ENCODE measurements at places on chromosomes 12 and 14.

DNA sequence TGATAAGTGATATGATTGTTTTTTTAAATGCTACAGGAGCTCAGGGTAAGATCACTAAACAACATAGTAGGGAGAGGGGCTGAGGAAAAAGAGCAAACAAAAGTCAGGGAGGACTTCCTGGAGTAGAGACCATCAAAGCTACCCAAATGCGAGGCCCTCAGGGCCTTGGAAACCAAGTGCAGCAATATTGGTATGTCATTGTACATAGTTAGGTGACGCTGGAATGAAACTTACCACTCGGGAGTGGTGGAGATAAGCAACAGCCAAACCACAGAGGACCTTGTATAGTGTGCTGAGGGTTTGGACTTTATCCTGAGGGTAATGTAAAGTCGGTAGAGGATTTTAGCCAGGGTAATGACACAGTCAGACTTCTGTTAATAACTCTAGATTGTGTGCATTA is 13.8 kb downstream of the KITLG start:
- peak; percentile 60 for DNase-seq

DNA sequence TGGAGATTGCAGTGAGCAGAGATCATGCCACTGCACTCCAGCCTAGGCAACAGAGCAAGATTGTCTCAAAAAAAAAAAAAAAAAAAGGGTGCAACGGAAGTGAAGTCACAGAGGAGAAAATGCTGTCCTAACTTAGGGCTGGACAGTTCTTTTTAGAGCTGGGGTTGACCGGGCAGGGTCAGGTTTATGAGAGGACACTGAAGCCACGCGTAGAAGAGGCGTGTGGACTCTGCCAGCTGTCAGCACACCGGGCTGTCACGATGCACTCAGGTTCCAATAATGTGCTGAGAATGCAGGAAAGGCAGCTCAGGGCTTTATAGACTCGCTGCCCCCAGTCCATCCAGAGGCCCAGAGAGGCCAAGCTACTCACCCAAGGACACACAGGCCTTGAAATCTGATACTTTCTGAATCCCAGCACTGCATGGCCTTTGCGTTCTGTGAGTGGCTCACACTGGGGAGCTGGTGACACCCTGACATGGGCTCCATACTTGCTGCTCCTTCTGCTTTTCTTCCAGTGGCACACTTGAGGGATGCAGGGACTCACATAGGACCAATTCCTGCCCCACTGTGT is 28.9 kb upstream of the SPPL3 start:
- no peak for DNase-seq

GRCh38 chr12:115871714-115872113 is 405.8 kb downstream of the MED13L start:
- peak; percentile 43 for DNase-seq

DNA sequence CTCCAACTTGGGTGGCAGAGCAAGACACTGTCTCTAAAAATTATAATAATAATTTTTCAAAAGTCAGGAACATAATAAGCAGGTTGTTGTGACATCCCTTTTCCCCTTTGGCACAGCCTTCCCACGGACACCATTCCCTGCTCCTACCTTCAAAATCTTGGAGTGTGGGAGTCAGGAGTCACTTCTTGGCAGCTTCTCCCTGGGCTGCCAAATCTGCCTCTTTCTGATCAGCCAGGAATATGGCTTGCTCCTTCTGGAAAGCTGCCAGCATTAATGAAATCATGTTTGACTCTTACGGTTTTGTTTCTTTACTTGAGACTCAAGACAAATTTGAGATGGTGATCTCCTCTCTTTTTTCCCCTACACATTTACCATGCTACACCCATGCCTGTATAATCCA is 391.4 kb upstream of the SYT1 start:
- peak; percentile 3 for DNase-seq

DNA sequence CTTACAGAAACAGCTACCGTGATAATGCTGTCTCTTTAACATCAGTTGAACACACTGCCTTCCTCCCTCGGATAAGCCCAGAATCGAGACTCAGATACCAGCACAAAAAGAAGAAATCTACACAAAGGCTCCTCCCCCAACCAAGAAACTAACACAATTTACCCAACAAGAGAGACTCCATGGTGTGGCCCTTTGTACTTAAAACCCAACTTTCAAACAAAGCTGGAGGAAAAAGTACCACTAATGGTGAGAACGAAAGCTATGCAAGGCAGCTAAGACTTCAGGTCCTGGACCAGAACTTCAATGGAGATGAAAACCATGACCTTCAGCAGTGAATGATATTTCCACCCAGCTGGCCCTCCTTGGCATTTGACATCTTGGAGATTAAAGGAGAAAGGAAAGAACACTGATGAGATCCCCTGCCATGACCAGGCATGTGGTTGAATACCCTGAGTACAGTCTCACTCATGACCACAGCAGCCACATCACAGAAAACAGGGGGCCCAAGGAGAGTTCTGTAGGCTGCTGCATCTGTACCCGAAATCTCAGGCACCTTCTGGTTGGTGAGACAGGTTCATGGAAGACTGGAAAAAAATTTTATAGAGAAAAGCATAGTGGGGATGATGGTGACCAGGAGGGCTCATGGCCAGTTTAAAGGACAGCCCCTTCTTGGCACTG is 36.7 kb downstream of the RBM19 start:
- DNase-seq, result no peak

GRCh38 chr12:9673404-9674225 is 4.1 kb downstream of the CLEC2D start:
- peak; percentile 95 for DNase-seq

Data from EH (cell line).